Panc1 (cell line): ENCODE measurements at places on chromosomes 1 and 21.

DNA sequence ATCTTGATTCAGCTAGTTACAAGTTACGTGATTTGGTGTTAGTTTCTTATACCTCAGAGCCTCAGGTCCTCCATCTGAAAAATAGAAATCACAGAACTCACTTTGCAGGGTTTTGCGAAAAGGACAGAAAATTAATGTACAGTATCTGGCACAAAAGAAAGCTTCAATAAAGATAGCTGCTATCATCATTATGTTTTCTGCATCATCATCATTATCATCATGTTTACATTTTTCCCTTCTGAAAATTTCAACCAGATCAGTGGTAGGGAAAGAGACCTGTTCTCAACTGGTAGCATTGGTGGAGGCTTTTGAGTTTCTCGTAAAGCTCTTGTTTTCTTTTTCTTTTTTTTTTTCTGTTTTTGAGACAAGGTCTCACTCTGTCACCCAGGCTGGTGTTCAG is 174.7 kb upstream of the PBX1 start:
- H3K27ac ChIP-seq: no peak overlapping the region
- no peaks in the 10 kb centered on the region for H3K27me3 ChIP-seq
- H3K4me3 ChIP-seq: no peak overlapping the region

GRCh38 chr1:156435545-156436140 is 64.9 kb downstream of the MEF2D start:
- no peak overlapping the region for H3K27ac ChIP-seq
- no peak for DNase-seq
- H3K27me3 ChIP-seq: peaks cover 37% of the 10 kb centered on the region
- H3K4me1 ChIP-seq: no peaks in the 10 kb centered on the region; the same call in 1 of the 2 replicates

- no peak overlapping the region for H3K4me3 ChIP-seq
- no peak overlapping the region for H3K27ac ChIP-seq
- H3K4me1 ChIP-seq: no peaks in the 10 kb centered on the region
- H3K36me3 ChIP-seq: no peaks in the 10 kb centered on the region
Measured at GRCh38 chr1:111733183-111733991, 5.8 kb downstream of the INKA2 start.

- H3K4me1 ChIP-seq: no peaks in the 10 kb centered on the region
- H3K36me3 ChIP-seq: no peaks in the 10 kb centered on the region
- H3K27me3 ChIP-seq: no peaks in the 10 kb centered on the region
- no peak overlapping the region for H3K4me3 ChIP-seq
- no peak overlapping the region for H3K27ac ChIP-seq
Measured at GRCh38 chr1:221053889-221054288, 174.6 kb downstream of the HLX start.

DNA sequence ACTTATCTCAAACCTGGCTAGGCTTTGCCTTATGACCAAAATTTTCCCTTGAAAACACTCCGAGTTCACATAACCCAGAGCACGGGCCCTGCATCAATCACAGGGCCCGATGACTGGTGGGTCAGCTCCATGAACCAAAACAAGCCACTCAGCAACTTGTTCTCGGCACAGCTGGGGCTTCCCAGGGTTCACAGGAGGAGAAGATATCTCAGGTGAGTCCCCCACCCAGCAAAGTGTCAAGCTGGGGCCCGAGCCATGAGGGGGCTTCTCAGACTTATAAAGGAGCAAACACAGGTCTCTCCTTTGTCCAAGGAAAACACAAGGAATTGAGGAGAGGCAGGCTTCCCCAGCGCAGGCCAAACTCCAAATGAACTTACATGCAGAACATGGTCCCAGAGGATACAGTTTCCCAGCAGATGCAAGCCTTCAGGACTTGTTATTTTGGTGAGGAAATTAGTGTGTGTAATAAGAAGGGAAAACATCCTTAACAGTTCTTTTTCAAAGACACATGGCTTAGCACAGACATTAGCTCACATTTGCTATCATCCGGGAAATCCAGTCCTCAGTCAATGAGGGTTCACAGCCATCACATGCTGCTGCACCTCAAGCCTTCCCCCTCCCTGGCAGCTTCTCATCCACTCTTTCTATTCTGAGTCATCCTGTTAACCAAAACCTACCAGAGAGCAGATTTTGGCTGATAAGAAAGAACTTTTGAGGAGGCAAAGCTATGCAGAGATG is 98.1 kb upstream of the NFIA start:
- no peaks in the 10 kb centered on the region for H3K36me3 ChIP-seq
- H3K4me1 ChIP-seq: no peaks in the 10 kb centered on the region
- H3K4me3 ChIP-seq: no peak overlapping the region
- H3K27me3 ChIP-seq: no peaks in the 10 kb centered on the region
- H3K27ac ChIP-seq: no peak overlapping the region
- DNase-seq: no peak
